Right cardiac atrium (tissue), 5 donors: ENCODE measurements at places on chromosomes 5 and 9. TPM values are rescaled to one million over a fixed set of nuclear protein-coding genes. Genes with fewer than 3 reads are reported as not detected.

Gene CAMK4
- not detected for total RNA-seq

Gene ZBTB5
- 6.8 TPM for total RNA-seq

Gene IFNB1
- not detected for total RNA-seq

Gene TPM2
- 699 TPM for total RNA-seq

Gene IFNE
- total RNA-seq, result not detected

Gene OTP
- total RNA-seq, result not detected

Gene PCDHB3
- total RNA-seq, result 0.94 TPM

Gene SPATA31E1
- total RNA-seq, result not detected

Gene CDC23
- total RNA-seq, result 17.9 TPM

Gene PCDHGC5
- total RNA-seq, result 1.4 TPM

Gene FAT2
- not detected for total RNA-seq

Gene MARCOL
- total RNA-seq, result not detected

Gene FOXD4L3
- not detected for total RNA-seq

Gene LRRC70
- total RNA-seq, result 2.1 TPM

Gene BSPRY
- total RNA-seq, result 2.0 TPM

Gene GADD45G
- 133 TPM for total RNA-seq

Gene UNC13B
- total RNA-seq, result 21.0 TPM

Gene PCDHGB4
- total RNA-seq, result 5.5 TPM

Gene RMRP
- total RNA-seq, result 21,811 TPM

Gene IFNA10
- not detected for total RNA-seq

Gene RAB3C
- 0.86 TPM for total RNA-seq

Gene BHMT
- total RNA-seq, result 0.14 TPM

Gene STK32A
- total RNA-seq, result 2.9 TPM

Gene SHISAL2B
- not detected for total RNA-seq

Gene DOCK2
- 4.7 TPM for total RNA-seq

Gene BNC2
- total RNA-seq, result 67.8 TPM

Gene G3BP1
- total RNA-seq, result 94.8 TPM

Gene FBP1
- 2.8 TPM for total RNA-seq

Gene SYK
- total RNA-seq, result 9.5 TPM

Gene DAB2IP
- 41.7 TPM for total RNA-seq

Gene TYRP1
- 30.2 TPM for total RNA-seq

Gene NDFIP1
- total RNA-seq, result 68.4 TPM

Gene CD180
- 1.4 TPM for total RNA-seq

Gene OSTF1
- total RNA-seq, result 29.2 TPM

Gene LRRC19
- total RNA-seq, result not detected

Gene STPG3
- total RNA-seq, result 0.46 TPM

Gene SLC1A3
- total RNA-seq, result 37.6 TPM

Gene GBA2
- total RNA-seq, result 117 TPM

Gene ZNF367
- total RNA-seq, result 1.3 TPM

Gene RLN2
- 1.1 TPM for total RNA-seq

Gene IL5
- total RNA-seq, result not detected

Gene NUDT12
- 15.1 TPM for total RNA-seq

Gene GDF9
- total RNA-seq, result 0.09 TPM

Gene ROR2
- 33.7 TPM for total RNA-seq

Gene SLC6A7
- not detected for total RNA-seq

Gene LIX1
- 0.37 TPM for total RNA-seq

Gene PCDHGA10
- total RNA-seq, result 5.3 TPM

Gene TBC1D13
- 15.8 TPM for total RNA-seq

Gene APC
- total RNA-seq, result 42.1 TPM

Gene BRD8
- total RNA-seq, result 30.3 TPM

Gene PCDHB5
- total RNA-seq, result 2.5 TPM
